RKO (cell line): ENCODE measurements at places on chromosomes 2 and 18.

GRCh38 chr2:160406591-160407392 is 86.8 kb downstream of the RBMS1 start:
- no peak for DNase-seq

- DNase-seq: no peak
Observed at GRCh38 chr18:14907420-14907819, 159.4 kb downstream of the ANKRD30B start.

DNA sequence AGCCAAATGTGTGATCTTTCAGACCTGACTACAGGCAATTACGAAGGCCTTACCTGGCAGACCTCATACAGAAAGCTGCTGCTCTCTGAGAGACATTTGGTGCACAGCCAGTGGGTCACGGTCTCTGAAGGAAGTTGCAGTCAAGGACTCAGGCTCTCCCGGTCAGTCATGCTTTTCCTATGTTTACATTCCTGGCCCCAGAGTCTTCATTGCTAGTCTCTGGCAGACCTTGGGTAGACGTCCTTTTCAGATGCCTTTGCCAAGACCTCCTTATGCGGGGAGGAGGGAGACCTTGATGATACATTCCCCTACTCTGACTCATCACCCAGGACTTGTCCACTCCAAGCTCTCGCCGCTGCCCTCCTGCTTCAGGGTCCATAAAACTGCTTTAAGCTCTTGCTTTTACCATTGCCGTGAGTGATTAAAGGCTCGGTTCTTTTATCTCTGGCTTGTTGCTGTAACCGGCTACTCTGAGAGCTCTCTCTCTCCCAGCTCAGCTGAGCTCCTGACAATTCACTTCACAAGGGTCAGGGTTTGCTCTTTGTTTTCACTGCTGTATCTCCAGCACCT is 62.0 kb upstream of the SLC35F5 start:
- DNase-seq: peak; percentile 28

GRCh38 chr2:70570041-70570661 is 16.5 kb upstream of the TGFA start:
- no peak for DNase-seq

DNA sequence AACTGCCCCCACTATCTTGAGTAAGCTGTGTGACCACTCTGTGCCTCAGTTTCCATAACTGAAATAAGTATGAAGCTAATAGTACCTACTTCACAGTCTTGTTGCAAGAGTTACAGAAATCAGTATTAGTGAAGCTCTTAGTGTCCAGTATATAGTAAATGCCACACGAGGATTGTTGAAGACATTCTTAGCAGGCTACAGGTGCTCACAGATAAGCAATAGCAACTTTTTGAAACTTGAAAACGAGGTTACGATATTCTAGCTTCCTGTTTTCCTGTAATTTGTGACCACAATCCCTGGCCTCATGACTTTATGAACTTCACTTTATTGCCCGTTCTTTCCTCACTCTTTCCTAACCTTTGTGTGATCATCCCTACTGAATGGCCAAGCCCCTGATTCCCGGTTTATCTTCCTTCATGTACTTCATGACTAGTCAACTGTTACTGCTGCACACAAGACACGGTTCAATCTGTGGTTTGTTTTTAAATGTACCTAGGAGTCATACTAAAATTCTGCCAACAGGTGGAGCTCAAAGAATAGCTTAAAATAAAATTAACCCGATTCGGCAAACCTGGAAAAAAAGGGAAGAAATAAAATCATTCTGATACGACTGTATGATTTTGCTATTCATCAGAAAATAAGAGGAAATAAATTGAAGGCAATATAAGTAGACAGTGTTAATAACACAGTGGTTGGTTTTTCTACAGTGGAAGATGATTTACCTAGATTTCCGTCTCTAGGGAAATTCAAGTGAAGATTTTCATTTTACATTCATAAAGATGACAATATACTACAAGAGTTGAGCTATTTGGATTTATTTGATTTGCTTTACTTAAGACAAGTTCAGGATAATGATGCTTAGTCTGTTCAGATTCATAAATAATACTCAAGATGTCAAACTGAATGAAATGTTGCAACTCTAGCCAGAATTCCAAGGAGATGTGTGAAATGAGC is 38.1 kb upstream of the STAT1 start:
- peak; percentile 68 for DNase-seq

DNA sequence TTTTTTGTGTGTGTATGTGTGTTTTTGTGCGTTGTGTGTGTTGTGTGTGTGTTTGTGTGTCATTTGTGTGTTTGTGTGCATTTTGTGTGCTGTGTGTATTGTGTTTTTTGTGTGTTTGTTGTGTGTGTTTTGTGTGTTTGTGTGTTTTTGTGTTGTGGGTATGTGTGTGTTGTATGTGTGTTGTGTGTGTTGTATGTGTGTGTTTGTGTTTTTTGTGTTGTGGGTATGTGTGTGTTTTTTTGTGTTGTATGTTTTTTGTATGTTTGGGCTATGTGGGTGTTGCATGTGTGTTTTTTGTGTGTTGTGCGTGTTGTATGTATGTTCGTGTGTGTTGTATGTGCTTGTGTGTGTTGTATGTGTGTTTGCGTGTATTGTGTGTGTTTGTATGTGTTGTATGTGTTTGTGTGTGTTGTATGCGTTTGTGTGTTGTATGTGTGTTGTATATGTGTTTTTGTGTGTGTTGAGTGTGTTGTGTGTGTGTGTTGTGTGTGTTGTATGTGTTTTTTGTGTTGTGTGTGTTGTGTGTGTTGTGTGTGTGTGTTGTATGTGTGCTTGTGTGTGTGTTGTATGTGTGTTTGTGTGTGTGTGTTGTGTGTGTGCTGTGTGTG is 275.3 kb downstream of the HRH4 start:
- no peak for DNase-seq

GRCh38 chr2:22694300-22694699 is 690.7 kb upstream of the KLHL29 start:
- DNase-seq: no peak

GRCh38 chr2:222916229-222917197 is 55.7 kb downstream of the ACSL3 start:
- DNase-seq: no peak

GRCh38 chr2:120443946-120444345 is 98.0 kb downstream of the INHBB start:
- DNase-seq: no peak

GRCh38 chr2:55159037-55159651 is 72.9 kb downstream of the CLHC1 start:
- DNase-seq: no peak

GRCh38 chr2:239315308-239315707 is 85.5 kb downstream of the HDAC4 start:
- DNase-seq: no peak

GRCh38 chr18:12858991-12859390 is 25.0 kb downstream of the PTPN2 start:
- no peak for DNase-seq

GRCh38 chr2:48276626-48277025 is 253.3 kb upstream of the STON1 start:
- no peak for DNase-seq

GRCh38 chr2:167510071-167510759 is 621.9 kb downstream of the XIRP2 start:
- no peak for DNase-seq

GRCh38 chr2:205117125-205117524 is 565.2 kb upstream of the NRP2 start:
- DNase-seq: no peak

- DNase-seq: no peak
Observed at GRCh38 chr18:59271606-59272220, 1.5 kb downstream of the RAX start.

DNA sequence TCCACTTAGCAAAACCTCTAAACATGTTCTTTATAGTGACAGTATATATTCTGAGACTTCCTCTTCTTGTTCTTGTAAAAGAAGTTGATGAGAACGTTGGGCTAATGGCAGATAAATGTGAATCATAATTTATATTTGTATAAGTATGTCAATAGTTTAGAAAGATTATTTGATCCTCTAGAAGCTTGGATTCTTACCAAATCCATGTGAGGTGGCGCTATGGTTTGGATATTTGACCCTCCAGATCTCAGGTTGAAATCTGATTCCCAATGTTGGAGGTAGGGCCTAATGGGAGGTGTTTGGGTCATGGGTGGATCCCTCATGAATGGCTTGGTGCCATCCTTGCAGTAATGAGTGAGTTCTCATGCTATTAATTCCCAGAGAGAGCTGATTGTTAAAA is 29.8 kb upstream of the SCN1A start:
- no peak for DNase-seq

DNA sequence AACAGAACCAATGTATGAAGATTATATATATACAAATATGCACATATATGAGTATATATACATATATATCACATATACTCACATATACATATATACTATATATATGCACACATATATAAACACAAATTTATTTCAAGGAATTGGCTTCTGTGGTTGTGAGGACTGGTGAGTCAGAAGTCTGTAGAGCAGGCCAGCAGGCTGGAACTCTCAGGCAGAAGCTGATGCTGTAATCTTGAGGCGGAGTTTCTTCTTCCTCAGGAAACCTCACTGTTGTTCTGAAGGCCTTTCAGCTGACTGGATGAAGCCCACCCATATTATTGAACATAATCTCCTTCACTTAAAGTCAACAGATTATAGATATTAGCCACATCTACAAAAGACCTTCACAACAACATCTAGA is 143.9 kb upstream of the CREB1 start:
- DNase-seq: peak; percentile 23

GRCh38 chr18:74949611-74950010 is 259.3 kb downstream of the PTGR3 start:
- DNase-seq: no peak

- no peak for DNase-seq
Observed at GRCh38 chr2:201698588-201699226, at the start of gene MPP4. MPP4 (minus strand) TSS chr2:201698644; CDS start chr2:201693954, 4,690 bp downstream.

DNA sequence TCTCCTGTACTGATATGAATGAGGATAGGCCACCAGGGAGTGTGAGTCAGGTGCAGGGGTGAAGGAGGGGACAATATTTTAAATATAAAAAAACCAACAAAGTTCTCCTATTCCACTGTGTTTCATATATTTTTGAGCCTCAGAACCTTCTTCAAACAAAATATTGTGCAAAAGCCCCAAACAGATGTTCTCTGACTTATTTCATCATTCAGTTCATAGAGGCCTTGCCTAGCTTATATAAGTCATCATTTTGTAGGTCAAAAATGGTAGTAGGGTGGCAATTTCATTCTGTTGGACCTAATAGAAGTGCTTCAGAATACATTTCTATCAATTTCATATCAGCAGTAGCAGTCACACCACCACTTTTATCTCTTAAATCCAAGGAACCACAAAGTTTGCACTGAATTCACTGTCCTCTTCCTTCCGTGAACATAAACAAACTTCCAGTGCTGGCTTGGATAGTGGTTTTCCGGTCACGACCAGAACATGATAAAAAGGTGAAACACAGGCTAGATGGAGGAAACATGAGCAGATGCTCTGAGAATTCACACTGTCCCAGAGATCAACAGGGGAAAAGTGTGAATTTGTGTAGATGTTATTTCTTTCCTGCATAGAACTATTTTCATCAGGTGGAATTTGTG is 99.1 kb downstream of the EN1 start:
- DNase-seq: no peak

GRCh38 chr2:128505575-128506526 is 187.2 kb upstream of the HS6ST1 start:
- DNase-seq: no peak

DNA sequence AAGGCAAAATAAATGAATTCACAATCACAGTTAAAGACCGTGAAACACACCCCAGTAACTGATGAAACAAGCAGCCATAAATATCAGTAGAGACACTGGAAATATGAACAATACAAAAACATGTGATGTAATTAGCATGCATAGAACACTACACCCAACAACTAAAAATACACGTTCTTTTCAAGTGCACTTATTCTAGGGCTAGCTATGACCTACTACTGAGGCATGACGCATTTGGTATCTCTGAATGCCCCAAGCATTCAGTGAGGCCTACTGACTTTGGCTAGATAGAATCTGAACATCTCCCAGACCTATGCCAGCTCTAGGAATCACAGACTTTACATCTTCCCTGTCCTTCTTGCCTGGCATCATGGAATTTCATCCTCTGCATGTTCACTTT is 450.0 kb upstream of the ID2 start:
- no peak for DNase-seq

DNA sequence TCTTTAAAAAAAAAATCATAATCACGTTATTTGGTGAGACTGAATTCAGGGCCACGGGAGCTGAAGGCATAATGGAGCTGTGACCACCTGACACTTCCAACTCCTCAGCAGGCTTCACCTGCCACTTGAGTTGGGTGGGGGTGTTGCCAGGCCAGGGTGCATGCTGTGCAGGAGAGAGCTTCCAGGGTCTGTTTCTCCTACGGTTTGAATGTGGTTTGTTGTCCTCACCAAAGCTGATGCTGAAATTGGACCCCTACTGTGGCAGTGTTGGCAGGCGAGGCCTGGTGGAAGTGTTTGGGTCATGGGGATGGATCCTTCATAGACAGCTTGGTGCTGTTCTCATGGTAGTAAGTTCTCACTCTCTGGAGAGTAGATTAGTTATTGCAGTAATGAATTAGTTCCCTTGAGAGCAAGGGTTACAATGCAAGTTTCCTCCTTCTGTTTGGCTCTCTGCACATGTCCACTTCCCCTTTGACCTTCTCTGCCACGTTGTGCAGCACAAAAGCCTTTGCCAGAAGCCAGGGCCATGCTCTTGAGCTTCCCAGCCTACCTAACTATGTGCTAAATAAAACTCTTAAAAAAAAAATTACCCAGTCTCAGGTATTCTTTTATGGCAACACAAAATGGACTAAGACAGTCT is 38.3 kb upstream of the ANKRD44 start:
- DNase-seq: no peak

GRCh38 chr18:54878159-54878622 is 49.9 kb downstream of the RAB27B start:
- DNase-seq: no peak

GRCh38 chr2:211447548-211447947 is 891.1 kb downstream of the CPS1 start:
- DNase-seq: no peak

DNA sequence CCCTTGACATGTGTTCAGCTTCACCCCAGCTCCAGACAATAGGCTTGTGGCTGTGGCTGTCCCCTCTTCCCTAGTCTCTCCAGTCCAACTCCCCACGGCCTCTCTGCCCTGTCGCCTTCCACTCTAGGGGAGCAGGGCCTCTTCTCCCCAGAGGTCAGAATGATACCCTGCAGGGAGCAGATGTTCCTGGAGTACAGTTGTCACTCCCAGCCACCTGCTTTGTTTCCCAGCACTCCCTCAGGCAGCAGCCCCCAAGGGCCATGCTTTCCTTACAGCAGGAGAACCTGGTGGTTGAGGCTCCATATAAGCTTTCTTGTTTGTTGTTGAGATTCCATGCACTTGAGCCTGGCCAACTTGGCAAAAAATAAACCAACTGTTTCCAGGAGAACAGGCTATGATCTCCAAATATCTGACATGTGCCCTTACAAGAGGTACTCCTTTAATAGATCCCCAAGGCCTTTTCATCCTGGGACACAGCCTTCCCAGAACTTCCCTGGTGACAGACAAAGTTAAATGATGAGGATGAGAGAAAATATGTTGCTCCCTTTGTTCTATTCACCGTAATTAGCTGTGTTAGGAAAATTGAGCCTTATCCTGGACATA is 45.1 kb downstream of the DPYSL5 start:
- DNase-seq: no peak

DNA sequence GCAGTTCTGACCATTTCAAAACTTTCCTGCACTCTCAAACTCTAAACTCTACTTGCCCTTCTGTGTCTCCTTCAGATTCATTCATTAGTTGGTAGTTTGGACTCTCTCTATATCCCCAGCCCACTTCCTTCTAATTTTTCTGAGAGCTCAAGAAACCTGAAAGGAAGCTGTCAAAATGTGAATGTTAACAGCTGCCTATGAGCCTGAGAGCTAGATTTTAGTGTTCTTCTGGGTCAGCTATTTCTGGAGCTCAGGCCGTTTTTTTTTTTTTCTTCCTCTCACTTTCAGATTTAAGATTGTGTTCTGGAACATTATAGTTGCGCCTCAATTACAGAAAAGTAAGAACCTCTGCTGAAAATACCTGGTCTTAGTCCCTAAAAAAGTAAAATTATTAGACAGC is 73.1 kb downstream of the RTN4 start:
- DNase-seq: no peak
